ENCODE measurements at places on chromosomes 11 and 22.

- DNase-seq: no peak
Measured at GRCh38 chr11:27380771-27381170, 17.8 kb upstream of the CCDC34 start.

GRCh38 chr22:45587638-45588505 is 83.8 kb upstream of the ATXN10 start:
- DNase-seq: no peak

GRCh38 chr11:117197516-117198456 is 1.4 kb upstream of the TAGLN start:
- DNase-seq: no peak

- DNase-seq: no peak
Measured at GRCh38 chr11:63210111-63210510, 33.3 kb downstream of the SLC22A25 start.

DNA sequence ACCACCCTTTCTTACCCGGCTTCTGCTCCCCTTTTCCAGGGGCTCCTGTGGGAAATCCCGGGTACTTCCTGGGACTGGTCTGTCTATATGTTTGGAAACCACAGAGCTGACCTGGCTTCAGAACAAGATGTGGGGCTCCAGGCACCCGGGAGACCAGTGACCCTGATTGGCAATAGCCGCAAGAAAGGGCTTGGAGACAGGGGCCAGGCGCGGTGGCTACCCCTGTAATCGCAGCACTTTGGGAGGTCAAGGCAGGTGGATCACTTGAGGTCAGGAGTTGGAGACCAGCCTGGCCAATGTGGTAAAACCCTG is 3.2 kb upstream of the NEAT1 start:
- no peak for DNase-seq

DNA sequence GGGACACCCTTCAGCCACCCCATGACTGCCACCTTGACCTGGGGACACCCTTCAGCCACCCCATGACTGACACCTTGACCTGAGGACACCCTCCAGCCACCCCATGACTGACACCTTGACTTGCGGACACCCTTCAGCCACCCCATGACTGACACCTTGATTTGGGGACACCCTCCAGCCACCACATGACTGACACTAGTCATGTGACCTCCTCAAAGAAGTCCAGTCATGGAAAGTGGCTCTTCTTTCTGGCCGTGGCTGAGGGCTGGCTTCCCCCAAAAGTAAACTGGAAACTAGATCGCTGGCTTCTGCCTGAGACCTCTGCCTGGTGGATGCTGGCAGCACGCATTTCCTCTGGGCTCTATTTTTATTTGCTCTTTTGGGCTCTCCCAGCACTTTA is 28.4 kb downstream of the ARFGAP2 start:
- no peak for DNase-seq

DNA sequence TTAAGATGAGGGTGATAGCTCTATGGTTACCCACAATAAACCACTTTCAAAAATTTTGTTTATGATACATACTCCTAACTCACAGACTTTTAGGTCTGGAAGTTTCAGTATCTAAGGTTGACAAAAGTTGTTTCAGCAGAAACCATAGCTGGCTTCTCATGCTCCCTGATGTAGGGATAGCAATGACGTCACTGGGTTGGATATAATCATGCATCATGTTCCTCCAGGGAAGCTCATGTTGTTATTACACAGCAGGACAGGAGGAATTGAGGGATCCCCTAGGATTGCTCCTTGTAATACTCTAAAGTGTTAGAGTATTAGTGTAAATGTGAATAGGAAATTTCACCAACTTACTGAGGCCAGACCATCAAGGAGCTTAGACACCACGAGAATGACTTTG is 23.6 kb downstream of the APOL3 start:
- no peak for DNase-seq

DNA sequence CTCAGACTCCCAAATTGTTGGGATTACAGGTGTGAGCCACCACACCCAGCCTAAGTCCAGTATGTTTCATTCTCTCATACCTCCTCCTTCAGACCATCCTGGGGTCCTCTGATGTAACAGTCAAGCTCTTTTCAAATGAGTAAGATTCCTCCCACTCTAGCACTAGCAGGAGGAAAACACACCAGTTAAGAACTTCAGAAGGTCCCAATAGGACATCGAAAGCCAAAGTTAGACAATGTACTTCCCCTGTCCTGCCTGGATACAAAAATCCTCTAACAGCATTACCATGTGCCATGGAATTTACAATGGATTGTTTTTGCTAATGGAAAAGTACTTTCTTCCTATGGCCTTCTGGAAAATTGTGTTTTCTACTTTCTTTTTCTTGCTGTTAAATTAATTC is 67.1 kb downstream of the CCDC34 start:
- no peak for DNase-seq

GRCh38 chr11:48127521-48128183 is 89.0 kb upstream of the OR4B1 start:
- DNase-seq: no peak

DNA sequence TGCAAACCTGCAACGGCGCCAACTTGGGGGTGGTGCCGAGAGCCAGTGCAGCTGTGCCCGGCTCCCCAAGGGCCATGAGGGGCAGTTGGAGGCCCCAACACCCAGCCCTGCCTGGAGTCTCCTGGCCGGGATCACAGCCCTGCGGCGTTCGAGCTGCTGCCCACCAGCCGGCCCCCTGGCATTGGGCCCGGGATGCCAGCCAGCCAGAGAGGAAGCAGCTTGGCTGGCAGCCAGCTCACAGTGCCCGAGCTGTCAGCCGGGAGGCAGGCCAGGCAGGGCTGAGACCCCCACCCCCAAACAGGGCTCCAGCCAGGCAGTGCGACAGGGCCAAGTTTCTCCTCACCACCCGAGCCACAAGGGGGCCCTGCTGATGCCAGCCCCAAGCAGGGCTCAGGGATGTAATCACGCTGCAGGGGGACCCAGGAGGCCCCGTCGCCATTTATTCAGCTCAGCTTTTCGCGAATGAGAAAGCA is 26.0 kb upstream of the TCF20 start:
- no peak for DNase-seq

DNA sequence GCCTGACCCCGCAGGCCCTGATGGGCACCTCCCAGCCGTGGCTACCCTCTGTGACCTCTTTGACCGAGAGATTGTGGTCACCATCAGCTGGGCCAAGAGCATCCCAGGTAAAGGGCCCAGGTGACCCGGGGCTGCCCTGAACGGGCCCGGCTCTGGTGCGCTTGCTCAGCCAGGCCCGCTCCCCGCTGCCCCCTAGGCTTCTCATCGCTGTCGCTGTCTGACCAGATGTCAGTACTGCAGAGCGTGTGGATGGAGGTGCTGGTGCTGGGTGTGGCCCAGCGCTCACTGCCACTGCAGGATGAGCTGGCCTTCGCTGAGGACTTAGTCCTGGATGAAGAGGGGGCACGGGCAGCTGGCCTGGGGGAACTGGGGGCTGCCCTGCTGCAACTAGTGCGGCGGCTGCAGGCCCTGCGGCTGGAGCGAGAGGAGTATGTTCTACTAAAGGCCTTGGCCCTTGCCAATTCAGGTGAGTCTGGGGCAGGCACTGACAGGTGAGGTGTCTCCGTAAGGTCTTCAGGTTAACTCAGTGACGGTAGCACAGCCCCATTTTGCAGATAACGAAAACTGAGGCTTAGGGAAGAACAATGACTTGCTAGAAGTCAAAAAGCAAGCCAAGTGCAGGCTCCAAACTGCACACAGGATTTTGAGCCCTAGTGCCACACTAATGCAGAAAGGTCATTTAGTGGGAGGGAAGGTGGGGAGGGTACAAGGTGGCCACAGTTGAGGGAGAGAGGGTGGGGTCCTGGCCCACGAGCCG is 2.4 kb downstream of the TRMT112 start:
- DNase-seq: no peak

DNA sequence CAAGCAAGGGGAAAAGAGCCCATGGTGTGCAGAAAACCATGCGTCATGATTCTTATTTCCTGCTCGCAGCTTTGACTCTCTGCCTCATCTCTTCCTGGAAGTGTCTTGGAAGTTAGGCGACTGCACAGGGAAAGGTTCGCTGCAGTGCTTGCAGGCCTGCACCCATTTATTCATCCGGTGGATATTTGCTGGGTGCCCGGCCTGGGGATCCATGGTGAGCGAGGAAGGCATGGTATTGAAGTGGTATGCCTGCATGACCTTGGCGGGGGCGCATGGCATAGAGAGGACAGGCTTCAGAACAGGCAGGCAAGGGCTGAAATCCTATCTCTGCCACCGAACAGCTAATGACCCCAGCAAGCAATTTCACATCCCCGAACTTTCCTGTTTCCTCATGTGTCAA is 40.6 kb downstream of the FAM83F start:
- DNase-seq: no peak

GRCh38 chr22:23846081-23846469 is 7.3 kb upstream of the DERL3 start:
- DNase-seq: no peak

DNA sequence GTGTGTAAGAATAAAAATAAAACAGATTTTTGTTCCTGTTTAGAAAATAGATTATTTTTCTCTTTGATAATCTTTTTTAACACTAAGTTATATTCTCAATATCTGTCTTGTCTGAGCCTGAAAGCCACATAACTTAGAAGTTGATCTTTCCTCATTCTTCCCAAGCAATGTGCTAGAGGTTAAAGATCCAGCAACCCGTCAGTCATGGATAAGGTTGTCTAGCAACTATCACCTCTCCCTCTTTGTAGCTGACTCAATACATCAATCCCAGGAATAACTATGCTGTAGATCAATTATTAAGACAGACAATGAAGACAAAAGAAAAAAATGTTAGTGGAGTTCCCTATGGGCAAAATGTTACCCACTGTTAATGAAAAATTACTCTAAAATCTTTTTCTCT is 813.1 kb upstream of the CCDC179 start:
- DNase-seq: no peak

- no peak for DNase-seq
Measured at GRCh38 chr11:46326813-46327416, 20.3 kb upstream of the DGKZ start.

DNA sequence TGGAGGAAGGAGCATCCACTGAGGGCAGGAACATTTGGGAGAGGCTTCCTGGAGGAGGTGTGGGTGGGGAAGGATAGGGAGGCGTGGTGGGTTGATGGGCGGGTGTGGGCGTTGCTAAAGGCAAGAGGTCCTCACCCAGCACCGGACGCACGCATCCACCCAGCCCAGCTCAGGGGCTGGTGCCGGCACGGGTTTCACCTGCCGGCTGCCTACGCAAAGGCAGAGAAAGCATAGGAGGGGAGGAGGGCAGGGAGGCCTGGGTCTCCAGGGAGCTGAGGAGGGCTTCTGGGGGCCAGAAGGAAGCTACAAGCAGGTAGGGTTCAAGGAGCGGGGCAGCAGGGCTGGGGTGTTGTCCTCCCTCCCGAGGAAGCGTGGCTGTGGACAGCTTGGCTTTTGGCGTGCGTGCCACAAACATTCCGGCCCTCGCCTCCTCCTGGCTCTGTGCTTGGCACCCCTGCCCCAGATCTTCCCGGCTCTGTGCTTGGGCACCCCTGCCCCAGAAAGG is 7.8 kb downstream of the SSH3 start:
- DNase-seq: no peak

- DNase-seq: no peak
Measured at GRCh38 chr11:68325907-68326220, 13.5 kb downstream of the LRP5 start.

GRCh38 chr11:22082788-22083187 is 110.1 kb upstream of the ANO5 start:
- no peak for DNase-seq

- DNase-seq: no peak
Measured at GRCh38 chr11:34150494-34151151, 45.2 kb downstream of the NAT10 start.

DNA sequence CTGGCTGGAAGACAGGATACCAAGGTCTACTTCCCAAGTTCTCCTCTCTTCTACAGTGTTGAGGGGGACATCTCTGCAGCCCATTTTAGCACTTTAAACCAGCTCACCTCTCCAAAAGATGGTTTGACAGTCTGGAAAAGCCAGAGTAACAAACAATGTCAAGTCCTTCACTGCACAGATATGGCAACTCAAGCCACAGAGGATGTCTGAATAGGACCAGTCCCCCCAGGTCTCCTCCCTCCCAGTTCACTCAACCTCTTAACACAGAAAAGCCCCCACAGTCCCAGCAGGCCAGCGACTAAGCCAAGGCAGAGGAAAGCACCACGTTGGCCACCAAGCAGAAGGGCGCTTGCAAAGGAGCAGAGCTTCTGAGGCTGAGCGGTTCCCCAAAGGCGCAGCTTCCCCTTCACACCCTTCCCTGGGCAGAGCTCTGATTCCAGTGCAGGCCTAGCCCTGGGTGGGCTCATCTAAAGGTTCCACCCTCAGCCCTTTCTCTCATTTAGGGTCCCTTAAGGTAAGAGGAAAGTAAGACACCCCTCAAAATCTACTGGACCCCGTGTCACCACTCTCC is 62.7 kb downstream of the PAK1 start:
- no peak for DNase-seq

- DNase-seq: no peak
Measured at GRCh38 chr22:26608129-26608528, 9.7 kb downstream of the CRYBB1 start.

DNA sequence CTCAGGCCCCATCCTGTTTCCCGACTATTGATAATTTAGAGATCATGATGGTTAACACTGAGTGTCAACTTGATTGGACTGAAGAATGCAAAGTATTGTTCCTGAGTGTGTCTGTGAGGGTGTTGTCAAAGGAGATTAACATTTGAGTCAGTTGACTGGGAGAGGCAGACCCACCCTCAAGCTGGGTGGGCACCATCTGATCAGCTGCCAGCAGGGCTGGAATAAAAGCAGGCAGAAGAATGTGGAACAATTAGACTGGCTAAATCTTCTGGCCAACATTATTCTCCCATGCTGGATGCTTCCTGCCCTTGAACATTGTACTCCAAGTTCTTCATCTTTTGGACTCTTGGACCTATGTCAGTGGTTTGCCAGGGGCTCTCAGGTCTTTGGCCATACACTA is 1170.0 kb upstream of the CNTN5 start:
- DNase-seq: no peak

DNA sequence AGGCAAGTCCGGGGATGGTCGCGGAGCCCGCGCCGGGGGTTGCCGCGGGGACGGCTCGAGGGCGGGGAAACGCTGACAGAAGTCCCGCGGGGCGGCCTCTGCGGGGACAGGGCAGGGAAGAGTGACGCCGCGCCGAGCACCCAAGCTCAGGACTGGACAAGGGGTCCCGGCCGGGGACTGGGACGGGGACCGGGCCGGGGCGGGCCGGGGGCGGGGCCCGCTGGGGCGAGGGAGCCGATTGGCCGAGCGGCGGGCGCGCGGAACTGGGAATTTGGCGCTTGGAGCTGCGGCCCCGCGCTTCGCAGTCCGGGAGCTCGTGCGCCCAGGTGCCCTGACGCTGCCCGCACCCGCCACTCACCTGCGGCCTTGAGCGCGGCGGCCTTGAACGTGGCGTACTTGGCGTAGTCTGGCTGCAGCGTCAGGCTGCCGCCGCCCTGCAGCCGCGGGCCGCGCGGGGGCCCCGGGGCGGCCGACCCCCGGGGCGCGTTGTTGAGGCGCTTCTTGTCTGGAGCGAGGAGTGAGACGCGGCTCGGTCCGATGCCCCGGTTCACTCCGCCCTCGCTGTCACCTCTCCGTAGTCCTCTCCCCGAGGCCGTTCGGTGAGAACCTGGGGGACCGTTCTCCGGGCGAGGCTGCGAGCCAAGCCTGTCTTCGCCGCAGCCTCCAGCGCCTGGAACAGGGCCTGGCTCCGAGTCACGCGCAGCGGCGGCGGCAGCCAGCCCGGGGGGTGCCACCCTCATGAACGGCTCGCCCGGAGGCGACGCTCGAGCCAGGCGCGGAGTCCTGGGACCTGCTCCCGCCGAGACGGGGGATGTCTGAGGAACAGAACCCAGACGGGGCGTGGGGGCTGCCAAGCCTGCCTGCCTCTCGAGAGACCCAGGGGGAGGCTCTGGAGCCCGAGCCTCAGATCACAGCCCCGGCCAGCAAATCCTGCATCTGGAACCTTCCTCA is 4.5 kb downstream of the SHISA8 start:
- DNase-seq: no peak
